Activated T-cell treated with anti-CD3 and anti-CD28 coated beads, Interleukin-2, amount 50 U/mL, for 48 hours (primary cell): ENCODE measurements at places on chromosomes 3 and 15.

GRCh38 chr15:90664650-90665287 lies 52.4 kb upstream of the BLM start:
- DNase-seq: no peak

- DNase-seq: no peak
Measured at GRCh38 chr3:127997016-127997415, 55.2 kb upstream of the SEC61A1 start.

DNA sequence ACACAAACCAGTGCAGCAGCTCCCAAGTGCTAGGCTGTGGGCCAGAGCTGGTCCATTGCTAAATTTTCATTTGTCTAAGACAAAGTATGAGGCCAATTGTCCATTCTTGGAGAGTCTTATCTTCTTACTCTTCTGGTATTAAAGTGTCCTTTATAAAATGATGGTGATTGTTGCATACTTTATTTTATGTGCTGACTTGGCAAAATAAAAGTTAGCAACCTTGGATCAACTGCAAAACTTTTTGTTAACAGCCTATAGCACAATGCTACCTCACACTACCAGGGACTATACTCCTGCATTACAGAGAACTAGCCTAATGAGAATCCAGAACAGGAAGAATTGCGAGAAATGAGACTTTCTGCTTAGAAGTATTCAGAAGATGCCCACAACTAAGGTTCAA lies 44.1 kb downstream of the CLDN18 start:
- DNase-seq: no peak

- DNase-seq: no peak
Measured at GRCh38 chr3:159196359-159196758, 394.5 kb downstream of the MFSD1 start.

DNA sequence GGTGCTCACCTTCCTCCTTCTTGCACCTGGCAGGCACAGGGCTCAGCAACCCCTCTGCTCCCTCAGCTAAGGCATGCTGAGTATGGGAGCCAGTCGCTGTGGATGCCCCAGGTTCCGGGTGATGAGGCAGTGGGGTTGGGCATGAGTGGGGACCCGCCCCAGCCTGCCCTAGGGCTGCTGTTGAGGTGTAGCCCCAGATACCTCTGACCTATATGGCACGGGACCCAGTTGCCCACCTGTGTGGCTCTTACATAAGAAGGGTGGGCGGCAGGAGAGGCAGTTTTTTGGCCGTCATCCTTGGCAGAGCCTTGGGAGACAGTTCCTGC lies 21.0 kb downstream of the ACSBG1 start:
- DNase-seq: no peak

DNA sequence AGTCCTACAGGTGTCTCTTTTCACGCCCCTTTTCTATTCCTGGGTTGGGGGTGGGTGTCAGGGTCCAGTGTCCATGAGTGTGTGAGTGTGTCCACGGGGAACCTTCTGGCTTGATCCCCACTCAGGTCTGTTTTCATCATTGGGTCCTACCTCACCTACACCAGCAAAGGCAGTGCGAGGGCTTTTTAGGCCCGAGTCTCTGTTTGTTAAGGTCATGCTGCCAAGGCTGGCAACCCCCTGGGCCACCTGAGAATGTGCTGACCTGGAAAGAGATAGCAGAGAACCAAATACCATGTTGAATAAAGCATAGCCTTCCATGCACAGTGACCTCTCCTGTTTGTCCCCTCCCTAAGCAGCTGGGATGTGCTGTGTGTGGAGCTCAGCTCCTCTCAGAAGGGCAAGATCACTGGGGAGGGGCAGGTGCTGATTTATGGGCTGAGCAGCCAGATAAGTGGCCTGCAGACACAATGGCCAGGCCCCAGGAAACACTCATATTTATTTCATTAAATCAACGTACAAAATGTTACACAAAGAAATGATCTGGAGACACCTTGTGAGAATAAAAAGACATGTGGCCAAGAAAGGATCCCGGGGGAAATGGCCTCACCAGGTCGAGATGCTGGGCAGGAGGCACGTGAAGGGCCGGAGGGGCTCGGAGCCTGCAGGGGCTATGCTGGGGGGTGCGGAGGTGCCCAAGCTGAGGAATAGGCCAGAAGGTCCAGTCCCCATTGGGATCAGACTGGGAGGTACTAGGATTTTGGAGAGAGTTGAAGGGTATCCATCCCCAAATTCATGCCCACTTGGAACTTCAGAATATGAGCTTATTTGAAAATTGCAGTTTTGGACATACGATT lies 36.1 kb downstream of the RAB6B start:
- no peak for DNase-seq
